ENCODE measurements at places on chromosomes 5 and 9.

DNA sequence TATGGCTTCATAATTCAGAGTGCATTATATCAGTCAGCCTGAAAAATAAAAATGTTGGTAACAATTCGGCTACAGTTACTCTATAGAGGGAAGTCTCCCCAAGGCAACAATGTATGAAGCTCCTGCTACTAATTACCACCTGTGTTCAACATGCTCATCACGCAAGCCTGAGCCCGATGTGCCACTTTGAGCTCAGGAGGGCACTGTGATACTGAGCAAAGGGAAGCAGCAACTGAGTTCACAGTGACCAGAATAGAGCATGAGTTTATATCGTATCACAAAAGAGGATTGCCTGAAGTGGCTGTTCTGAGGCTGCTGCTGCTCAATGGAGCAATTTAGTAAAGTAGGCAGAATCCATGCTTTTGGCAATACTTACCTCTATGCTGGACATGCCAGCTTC is 202.0 kb upstream of the HAPLN1 start:
- DNase-seq: no peak

GRCh38 chr9:35906923-35907699 is 1.1 kb downstream of the HRCT1 start:
- DNase-seq: no peak

DNA sequence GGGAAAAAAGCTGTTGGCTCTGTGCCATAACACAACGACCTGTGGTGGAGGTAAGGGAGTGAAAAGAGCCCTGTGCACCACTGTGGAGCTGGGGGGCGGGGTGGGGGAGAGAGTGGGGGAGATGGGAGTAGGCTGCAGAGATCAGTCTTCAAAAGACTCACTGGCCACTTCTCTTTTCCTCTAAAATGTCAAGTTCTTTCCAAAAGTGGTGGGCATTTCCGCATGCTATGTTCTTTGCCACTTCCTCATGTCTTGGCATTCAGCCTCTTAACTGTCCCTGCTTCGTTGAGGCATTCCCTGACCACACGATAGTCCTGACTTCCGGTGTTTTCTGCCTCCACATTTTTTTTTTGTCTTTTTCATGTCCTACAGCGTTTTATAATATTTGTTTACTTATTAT is 2.4 kb upstream of the PPP2R2B start:
- DNase-seq: no peak

GRCh38 chr9:15225564-15226126 is 81.4 kb downstream of the TTC39B start:
- no peak for DNase-seq

- no peak for DNase-seq
Measured at GRCh38 chr9:111037708-111038330, 451 bp downstream of the LPAR1 start.
